GDM1 (cell line): ENCODE measurements at places on chromosomes 2 and 18.

- DNase-seq = no peak
Observed at GRCh38 chr2:218002845-218003180, at the start of gene TNS1. Gene TNS1, minus strand, starts transcription at chr2:218002995. Its CDS starts 123 bp downstream, at chr2:218002872.

GRCh38 chr18:78696698-78697435 is 282.8 kb upstream of the SALL3 start:
- DNase-seq = no peak

GRCh38 chr2:58064086-58064485 is 17.5 kb downstream of the VRK2 start:
- DNase-seq = no peak

DNA sequence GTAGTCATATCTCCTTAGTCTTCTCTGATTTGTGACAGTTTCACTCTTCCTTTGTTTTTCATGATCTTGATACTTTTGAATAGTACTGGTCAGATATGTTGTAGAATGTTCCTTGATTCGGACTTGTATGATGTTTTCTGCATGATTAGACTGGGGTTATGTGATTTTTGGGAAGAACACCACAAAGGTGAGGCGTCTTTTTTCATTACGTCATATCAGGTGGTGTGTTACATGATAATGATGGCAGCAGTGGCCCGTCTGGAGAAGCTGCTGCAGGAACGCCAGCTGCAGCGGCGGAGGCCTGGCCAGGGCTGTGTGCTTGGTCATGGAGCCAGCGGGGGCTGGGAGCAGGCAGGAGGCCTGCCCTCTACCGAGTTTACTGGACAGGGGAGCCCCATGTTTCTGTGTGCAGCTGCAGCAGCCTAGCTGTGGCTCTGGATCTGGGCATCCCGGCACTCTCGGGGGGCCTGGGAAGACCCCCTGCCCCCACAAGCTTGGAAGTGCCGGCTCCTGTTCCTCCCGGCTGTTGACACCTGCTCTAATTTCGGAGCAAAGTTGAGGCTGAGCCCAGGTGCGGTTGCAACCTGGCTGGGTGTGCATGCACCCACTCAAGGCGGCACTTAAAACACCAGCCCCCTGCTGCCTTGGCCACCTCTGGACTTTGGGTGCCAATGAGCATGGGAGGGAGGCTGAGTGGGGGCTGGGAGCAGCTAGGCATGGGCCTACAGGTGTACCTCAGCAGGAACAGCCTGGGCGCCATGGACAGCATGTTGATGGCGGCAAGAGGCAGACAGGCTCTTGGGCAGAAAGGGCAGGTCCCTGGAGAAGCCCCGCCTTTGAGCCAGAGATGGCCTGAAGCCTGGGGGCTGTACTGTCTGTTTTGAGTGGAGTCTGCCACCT is 26.1 kb downstream of the SLC4A10 start:
- no peak for DNase-seq

- no peak for DNase-seq
Observed at GRCh38 chr2:25420820-25421237, 79.1 kb upstream of the DNMT3A start.

GRCh38 chr18:57220480-57220879 is 73.6 kb downstream of the BOD1L2 start:
- no peak for DNase-seq

DNA sequence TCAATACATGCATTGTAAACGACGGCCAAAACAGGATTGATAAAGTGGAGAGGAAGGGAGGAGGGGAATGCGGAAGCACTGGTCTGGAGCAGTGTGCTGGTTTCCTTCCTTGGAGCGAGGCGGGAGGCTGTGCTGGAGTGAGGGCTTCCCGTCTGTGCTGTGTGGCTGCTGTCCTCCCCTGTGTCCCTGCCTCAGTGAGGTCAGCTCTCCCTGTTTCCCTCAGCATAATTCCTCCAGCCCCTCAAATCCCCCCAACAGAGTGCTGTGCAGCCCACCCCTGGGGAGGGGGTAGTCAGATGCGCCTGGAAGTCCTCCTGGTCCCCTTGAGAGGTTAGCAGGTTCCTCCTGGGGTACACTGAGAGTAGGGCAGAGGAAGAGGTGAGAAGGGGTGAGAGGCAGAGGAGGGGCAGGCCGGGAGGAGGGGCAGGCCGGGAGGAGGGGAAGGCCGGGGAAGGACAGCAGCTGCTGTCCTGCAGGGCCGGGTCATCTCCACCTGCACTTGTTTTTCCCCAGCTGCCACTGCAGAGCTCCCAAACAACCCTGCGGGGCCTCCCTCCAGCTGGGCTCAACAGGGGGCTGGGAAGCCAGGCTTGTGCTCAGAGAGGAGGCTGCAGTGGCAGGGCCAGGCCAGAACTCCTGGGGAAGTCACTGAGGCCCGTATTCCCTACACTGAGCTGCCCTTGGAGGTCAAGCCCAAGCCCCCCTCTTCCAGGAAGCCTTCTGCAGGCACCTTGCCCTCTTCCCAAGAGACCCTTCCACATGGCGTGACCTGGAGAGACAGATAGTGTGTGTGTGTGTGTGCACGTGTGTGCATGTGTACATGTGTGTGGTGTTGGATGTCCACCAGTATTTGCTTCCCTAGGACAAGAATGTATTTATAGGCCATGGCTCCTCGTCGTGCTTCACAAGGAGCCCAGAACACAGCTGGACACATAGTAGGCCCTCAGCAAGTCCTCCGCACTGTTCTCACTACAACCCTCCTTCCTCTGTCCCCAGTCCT is 13.2 kb upstream of the ATP6V1B1 start:
- no peak for DNase-seq

- no peak for DNase-seq
Observed at GRCh38 chr2:39686456-39686855, 20.7 kb downstream of the TMEM178A start.

DNA sequence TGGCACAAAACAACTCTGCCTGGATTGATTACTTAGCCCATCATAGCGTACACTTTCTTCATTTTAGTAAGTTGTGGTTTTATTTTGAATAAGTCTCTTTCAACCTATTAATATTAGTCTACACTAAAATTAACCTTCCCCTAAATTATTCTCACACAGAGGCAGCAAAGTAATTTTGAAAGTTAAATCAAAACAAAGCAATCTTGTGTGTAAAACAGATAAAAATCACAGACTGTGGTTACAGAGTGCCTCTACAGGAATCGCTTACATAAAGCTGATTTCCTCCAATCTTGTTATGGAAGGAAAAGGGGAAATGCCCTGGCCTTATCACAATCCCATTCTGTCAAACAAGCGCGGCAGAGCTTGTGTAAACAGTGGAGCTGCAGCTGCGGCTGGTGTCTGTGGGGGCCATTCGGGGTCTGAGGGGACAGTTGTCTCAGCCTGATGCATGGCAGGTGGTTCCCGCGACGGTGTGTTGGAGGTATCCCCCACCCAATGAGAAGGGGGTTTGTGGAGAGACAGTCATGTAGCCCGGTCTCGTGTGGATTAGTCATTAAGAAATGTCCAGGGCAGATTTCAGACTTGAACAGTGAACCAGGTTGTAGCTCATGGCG is 42.1 kb downstream of the BCL2L11 start:
- DNase-seq = no peak

DNA sequence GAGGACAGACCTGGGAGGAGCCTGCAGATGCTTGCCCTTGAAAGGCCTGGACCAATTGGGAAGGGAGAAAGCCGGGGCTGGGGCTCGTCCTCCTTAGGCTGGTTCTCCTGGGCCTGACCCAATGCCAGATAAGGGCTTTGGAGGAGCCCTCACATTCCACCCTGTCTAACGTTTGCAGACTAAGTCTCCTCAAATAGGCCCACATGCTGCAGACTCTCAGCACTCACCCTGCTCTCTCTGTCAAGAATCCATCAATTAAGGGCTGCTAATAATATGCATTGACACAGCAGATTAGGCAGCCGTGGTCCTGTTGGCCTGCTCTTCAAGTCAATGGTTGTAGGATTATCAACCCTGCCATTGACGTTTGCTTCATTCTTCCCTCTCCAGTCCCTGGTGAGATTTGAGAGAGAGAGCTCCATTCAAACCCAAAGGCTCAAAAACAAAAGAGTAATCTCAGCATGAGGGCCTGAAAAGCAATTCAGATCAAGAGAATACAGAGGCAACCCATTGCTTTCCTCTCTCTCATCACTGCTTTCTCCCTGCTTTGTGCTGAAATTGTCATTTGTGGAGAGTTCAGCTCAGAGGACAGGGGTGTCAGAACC is 167.6 kb downstream of the INSIG2 start:
- no peak for DNase-seq

GRCh38 chr18:10748641-10749040 is 222.8 kb downstream of the NAPG start:
- DNase-seq = no peak

- DNase-seq = no peak
Observed at GRCh38 chr18:3305933-3306332, 44.0 kb downstream of the MYL12B start.

- no peak for DNase-seq
Observed at GRCh38 chr2:181178823-181179412, 198.5 kb downstream of the UBE2E3 start.

- no peak for DNase-seq
Observed at GRCh38 chr2:199404841-199405240, 52.9 kb downstream of the SATB2 start.

DNA sequence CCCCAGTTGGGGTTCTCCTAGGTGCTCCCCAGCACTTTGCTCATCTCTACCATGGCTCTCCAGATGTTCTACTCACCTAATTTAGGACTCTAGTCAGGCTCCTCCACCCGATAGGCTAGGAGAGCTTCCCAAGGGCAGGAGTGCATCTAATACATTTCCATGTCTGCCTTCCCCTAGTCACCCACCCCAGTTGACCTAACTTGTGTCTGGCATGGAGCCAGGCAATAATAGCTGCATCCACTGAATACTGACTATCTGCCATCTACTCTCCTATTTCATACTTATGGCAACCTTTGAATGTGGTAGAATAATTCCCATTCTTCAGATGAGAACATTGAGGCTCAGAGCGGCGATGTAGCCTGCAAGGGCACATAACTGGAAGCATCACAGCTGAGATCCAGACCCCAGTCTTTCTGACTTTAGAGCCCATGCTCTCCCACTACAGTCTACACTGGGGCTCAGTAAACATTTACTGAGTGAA is 71.8 kb upstream of the YWHAQ start:
- DNase-seq = no peak

DNA sequence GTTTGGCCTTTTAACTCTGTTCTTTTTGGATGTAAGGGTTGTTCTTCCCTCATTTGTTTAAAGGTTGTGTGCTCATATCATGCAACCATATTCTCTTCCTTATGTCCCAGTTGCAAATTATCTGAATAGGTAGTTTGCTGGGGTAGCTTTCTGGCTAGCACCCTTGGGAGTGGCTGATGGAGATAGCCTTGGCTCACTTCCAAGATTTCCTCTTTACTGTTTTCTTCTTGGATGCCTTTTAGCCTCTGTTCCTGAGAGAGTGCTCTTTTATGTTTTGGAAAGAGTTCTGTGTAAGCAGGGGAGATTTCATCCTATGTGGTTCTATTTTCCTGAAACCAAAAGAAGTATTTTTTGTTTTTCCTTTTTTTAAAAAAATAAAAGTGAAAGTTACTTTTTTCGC is 25.4 kb downstream of the USP14 start:
- no peak for DNase-seq

DNA sequence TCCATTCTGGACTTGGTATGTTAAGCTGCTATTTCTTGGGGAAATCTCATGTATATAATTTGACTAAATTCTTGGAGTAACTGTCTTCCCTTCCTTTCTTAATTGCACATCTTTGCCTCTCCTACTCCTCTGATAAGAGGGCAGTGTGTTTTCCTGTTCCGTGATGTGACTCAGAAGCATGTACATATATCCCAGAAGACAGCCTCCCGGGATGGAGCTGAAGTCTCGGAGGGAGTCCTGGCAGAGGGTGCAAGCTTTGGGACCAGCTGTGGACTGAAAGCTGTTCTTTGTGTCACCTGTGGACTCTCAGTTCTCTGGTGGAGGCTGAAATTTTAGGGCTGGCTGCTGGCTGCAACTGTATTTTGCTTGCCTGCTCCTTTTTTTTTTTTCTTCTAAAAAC is 54.7 kb upstream of the MGAT5 start:
- no peak for DNase-seq

DNA sequence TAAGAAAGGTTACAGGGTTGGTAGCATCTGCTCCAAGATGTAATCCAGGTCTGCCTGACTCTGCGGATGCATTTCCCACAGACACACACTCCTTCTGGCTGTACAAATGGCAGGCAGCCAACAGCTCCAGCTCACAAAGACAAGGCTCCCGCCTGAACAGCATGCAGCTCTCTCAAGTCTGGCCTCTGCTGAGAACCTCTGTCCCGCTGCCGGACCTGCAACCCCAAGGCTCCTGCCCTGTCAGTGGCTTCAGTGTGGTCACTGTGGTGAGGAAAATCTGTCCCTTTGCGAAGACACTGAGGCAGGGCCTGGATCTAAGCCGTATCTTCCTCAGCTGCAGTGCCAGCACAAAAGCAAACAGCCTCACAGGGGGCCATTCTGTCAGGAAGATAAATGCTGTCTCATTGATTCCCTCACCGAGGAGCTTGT is 469.3 kb upstream of the MEX3C start:
- DNase-seq = no peak

- no peak for DNase-seq
Observed at GRCh38 chr2:197122821-197123220, 187.8 kb downstream of the ANKRD44 start.

GRCh38 chr2:207144173-207144785 is 21.5 kb downstream of the KLF7 start:
- no peak for DNase-seq

DNA sequence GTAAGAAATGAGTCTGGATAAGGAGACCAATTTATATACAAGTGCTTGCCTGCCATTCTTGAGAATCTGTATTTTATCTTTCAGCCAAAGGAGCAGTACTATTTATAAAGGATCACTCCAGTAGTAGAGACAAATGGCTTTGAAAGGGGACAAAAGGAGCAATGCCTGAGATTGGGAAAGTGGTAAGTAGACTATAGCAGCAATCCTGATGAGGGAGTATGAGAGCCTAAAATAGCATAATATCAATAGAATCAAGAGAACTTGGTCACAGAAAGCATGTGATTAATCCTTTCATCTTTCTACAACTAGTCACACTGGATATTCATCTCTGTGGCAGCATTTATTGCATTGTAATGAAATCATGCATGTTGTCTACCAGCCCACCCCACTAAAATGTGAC is 20.2 kb downstream of the NRXN1 start:
- DNase-seq = no peak

- no peak for DNase-seq
Observed at GRCh38 chr2:198383392-198383791, 579.0 kb downstream of the PLCL1 start.

- DNase-seq = no peak
Observed at GRCh38 chr2:174682007-174682577, 82.2 kb downstream of the CHRNA1 start.

DNA sequence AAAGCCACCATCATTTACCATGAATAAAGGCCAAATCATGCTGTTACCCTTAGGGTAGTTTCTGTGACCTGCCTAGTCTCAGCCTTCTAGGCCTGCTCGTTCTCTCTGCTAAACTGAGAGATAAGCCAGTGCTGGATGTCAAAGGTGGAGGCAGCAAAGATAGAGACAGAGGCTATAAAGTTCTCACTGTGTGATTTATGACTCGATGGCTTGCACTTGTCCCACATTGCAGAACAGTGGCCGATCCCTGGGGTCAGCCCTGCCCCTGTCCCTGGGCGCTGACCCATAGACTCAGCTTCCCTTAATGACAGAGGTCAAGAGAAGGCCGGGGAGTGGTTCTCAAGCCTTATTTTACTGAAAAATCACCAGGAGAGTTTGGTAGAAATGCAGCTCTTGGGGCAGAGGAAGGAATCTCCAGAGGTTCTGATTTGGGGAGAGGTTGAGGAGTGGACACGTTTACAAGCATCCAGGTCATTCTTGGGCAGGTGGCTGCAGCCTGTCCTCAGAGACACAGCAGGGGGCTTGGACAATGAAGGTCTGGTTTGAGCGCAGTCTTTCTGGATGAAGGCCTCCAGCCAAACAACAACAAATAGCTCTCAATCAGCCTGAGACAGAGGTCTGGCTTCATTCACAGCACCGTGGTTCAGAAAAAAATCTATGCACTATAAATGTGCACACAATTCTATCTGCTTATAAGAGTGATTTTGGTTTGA is 143.5 kb downstream of the ACKR3 start:
- DNase-seq = no peak
